ENCODE measurements at places on chromosomes 13 and 19.

- no peak for DNase-seq
Observed at GRCh38 chr19:511101-511851, 4.0 kb downstream of the TPGS1 start.

- DNase-seq: no peak
Observed at GRCh38 chr13:36130552-36131221, 495 bp downstream of the DCLK1 start.

DNA sequence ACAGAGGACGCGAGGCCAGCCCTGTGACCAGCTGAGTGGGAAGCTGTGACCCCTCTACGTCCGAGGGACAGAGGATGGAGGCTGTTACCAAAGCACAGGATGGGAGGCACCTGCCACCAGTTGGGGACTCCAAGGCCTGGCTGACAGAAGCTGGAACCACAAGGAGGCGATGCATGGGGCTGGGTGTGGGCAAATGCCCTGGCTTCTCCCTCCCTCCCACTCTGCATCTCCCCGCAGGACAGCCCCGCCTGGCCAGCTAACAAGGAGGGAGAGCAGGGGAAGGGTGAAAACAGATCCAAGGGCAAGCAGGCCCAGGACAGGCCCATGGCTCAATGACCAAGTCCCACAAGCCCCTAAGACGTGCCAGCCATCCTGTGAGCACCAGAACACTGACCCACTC is 28.6 kb downstream of the AKT2 start:
- DNase-seq: no peak

- DNase-seq: no peak
Observed at GRCh38 chr13:97321101-97321500, 99.0 kb downstream of the MBNL2 start.

DNA sequence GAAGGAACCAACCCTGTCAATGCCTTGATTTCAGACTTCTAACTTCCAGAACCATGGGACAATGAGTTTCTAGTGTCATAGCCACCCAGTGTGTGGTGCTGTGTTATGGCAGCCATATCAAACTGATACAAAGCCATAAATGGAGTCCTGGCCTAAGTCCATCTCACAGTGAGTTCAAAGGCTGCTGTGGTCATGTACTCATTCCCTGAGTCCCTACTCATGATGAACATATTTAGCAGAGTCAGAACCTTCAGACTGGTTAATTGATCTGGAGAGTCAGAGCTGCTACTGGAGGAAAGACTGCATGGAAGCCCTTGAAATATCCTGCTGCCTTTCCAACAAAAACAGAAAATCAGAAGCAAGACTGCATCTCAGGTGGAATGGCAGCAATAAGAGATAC is 39.2 kb upstream of the CSNK1A1L start:
- DNase-seq: no peak

Measured in NCI-H460 (cell line).